ENCODE measurements at places on chromosomes 1 and 21.

GRCh38 chr1:181482001-181482430 is 1.3 kb upstream of the CACNA1E start:
- H3K4me3 ChIP-seq = peak overlapping the region; percentile 55
- H3K27me3 ChIP-seq = peaks cover 60% of the 10 kb centered on the region
- no peak for DNase-seq
- H3K4me1 ChIP-seq = peaks cover 3% of the 10 kb centered on the region
- no peaks in the 10 kb centered on the region for H3K36me3 ChIP-seq
- H3K27ac ChIP-seq = no peak overlapping the region

- no peak overlapping the region for H3K4me3 ChIP-seq
- H3K27me3 ChIP-seq = no peaks in the 10 kb centered on the region
- no peaks in the 10 kb centered on the region for H3K4me1 ChIP-seq
- H3K36me3 ChIP-seq = no peaks in the 10 kb centered on the region
- no peak overlapping the region for H3K27ac ChIP-seq
- no peak for DNase-seq
Measured at GRCh38 chr1:78624035-78624434, 3.8 kb downstream of the IFI44L start.

DNA sequence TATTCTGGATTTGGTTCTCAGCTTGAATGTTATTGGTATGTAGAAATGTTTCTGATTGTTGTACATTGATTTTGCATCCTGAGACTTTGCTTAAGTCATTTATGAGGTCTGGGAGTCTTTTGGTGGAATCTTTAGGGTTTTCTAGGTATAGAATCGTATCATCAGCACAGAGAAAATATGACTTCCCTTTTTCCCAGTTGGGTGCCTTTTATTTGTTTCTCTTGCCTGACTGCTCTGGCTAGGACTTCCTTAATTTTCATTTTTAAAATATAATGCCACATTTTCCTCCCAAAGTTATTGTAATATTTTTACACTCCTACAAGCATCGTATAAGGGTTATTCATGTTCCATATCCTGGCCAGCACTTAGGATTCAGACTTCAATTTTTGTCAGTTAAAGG is 111.1 kb downstream of the FNBP1L start:
- no peak overlapping the region for H3K4me3 ChIP-seq
- H3K27ac ChIP-seq = no peak overlapping the region
- no peaks in the 10 kb centered on the region for H3K36me3 ChIP-seq
- no peak for DNase-seq

DNA sequence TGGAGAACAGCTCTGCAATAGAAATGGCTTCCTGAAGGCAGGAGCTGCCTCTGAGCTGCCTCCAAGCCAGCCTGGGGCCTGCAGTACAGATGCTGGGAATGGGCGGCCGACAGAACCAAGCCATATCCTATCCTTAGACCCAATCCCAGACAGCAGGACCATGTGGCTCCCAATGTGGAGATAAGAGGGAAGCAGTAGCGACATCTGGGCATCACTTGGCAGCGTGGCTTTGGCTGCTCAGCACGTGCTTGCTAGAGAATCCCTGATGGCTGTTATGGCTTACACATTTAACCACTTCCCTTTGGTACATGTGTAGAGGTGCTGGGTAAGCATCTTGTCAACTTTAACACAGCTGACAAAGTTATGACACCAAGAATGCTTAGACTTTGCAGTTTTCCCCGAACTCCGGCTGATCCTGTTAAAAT is 87.7 kb downstream of the MAN1C1 start:
- H3K4me1 ChIP-seq = peaks cover 49% of the 10 kb centered on the region
- no peak overlapping the region for H3K4me3 ChIP-seq
- no peak overlapping the region for H3K27ac ChIP-seq
- DNase-seq = no peak
- no peaks in the 10 kb centered on the region for H3K36me3 ChIP-seq

DNA sequence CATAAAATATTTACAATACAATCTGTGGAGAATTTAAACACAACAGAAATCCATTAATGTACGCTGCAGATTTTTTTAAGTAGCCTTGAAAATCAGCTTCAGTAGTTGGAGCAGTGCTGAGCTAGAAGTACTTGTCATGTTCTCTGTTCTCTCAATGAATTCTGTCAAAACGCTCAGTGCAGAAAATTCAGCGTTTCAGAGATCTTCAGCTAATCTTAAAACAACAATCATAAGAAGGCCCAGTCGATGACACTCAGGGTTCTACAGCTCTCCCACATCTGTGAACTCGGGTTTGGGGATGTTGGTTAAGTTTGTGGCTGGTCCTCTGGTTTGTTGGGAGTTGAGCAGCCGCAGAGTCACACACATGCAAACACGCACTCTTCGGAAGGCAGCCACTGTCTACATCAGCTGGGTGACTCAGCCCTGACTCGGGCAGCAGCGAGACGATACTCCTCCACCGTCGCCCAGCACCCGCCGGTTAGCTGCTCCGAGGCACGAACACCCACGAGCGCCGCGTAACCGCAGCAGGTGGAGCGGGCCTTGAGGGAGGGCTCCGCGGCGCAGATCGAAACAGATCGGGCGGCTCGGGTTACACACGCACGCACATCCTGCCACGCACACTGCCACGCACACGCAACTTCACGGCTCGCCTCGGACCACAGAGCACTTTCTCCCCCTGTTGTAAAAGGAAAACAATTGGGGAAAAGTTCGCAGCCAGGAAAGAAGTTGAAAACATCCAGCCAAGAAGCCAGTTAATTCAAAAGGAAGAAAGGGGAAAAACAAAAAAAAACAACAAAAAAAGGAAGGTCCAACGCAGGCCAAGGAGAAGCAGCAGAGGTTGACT is 161.2 kb downstream of the RUNX1 start:
- no peaks in the 10 kb centered on the region for H3K36me3 ChIP-seq
- no peak overlapping the region for H3K27ac ChIP-seq
- peaks cover 68% of the 10 kb centered on the region for H3K27me3 ChIP-seq
- peaks cover 15% of the 10 kb centered on the region for H3K4me1 ChIP-seq

DNA sequence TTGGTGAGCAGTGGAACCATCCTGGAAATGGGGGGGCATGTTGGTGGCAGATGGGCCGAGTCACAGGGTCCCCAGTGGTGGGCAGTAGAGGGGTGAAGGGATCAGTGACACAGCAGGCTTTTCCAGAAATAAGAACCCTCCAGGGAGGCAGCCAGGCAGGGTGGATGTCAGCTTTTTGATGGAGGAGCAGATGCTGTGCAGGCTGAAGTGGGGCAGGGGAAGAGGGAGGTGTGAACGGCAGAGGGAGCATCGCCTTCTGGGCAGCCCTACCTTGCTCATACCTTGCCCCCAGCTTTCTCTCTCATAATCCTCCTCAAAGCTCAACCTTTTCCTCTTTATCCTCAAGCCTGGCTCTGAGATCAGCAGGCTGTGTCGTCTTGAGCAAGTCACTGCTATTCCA is 131.8 kb upstream of the IPO9 start:
- no peaks in the 10 kb centered on the region for H3K27me3 ChIP-seq
- no peaks in the 10 kb centered on the region for H3K36me3 ChIP-seq
- DNase-seq = no peak
- peaks cover 24% of the 10 kb centered on the region for H3K4me1 ChIP-seq
- no peak overlapping the region for H3K4me3 ChIP-seq

GRCh38 chr21:17682924-17683323 is 70.2 kb upstream of the BTG3 start:
- no peak overlapping the region for H3K27ac ChIP-seq
- no peaks in the 10 kb centered on the region for H3K36me3 ChIP-seq
- no peak overlapping the region for H3K4me3 ChIP-seq
- DNase-seq = no peak
- no peaks in the 10 kb centered on the region for H3K27me3 ChIP-seq

GRCh38 chr1:231278100-231278790 is 37.2 kb downstream of the GNPAT start:
- H3K4me1 ChIP-seq = no peaks in the 10 kb centered on the region
- no peak for DNase-seq
- H3K36me3 ChIP-seq = peaks cover 13% of the 10 kb centered on the region
- H3K4me3 ChIP-seq = no peak overlapping the region
- H3K27ac ChIP-seq = no peak overlapping the region

DNA sequence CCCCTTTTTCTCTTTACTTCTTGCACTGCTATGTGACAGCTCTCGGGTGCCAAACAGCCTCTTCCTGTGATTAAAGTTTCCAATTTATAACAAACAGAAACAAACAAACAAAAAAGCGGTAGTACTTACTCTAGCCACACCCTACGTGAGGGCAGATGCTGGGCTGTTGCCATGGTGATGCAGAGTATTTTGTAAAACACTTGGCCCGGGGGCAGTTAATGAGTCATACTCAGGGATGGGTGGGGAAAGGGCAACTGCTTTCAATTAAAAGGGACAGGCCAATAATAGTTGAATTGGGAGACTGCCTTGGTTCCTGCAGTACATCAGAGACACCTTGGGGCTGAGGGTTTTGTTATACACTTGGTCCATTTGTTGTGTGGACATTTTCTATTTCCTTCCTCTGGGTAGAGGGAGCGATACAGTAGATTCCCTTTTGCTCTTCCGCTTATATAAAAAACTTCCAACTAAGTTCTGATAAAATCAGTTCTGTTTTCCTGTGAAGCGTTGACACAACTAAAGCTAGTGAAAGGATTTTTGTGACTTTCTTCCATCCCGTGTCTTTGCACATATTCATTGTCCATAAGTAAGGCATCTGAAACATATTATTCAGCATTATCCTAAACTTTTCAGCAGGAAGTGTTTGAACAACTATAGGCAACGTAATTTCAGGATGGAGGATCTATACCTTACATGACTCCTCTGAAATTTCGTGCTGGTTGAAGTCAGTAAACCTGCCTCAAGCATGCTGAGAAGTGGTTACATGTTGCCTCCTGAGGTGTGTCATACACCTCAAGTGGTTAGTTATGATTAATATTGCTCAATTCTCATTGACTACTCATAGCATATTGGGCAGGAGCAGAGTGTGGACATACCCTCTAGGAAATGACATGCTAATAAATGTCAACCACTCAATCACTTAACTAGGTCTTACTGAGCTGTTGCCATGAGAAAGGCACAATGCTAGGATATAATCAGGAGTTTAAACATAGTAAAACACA is 36.7 kb upstream of the THEM4 start:
- peak; percentile 57 for DNase-seq
- H3K4me3 ChIP-seq = no peak overlapping the region
- H3K27me3 ChIP-seq = no peaks in the 10 kb centered on the region
- H3K4me1 ChIP-seq = no peaks in the 10 kb centered on the region
- no peaks in the 10 kb centered on the region for H3K36me3 ChIP-seq

DNA sequence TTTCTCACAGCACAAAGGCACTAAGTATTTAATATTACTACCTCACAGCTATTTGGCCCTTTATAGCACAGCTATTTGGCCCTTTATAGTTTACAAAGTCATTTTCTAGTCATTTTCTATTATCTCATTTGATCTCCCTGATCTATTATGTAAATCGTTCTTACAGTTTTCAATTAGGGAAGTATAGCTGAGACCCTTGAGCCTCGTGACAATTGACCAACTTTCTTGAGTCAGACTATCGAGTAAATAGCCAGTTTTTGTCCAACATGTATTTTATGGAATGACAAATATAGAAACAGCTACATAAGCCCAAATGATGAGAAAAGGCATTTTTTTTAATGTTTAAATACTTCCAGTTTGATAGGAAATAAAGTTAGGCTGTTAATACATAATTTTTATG is 7.0 kb upstream of the ANGPTL1 start:
- no peak overlapping the region for H3K4me3 ChIP-seq
- no peaks in the 10 kb centered on the region for H3K27me3 ChIP-seq
- no peak for DNase-seq
- H3K27ac ChIP-seq = no peak overlapping the region

DNA sequence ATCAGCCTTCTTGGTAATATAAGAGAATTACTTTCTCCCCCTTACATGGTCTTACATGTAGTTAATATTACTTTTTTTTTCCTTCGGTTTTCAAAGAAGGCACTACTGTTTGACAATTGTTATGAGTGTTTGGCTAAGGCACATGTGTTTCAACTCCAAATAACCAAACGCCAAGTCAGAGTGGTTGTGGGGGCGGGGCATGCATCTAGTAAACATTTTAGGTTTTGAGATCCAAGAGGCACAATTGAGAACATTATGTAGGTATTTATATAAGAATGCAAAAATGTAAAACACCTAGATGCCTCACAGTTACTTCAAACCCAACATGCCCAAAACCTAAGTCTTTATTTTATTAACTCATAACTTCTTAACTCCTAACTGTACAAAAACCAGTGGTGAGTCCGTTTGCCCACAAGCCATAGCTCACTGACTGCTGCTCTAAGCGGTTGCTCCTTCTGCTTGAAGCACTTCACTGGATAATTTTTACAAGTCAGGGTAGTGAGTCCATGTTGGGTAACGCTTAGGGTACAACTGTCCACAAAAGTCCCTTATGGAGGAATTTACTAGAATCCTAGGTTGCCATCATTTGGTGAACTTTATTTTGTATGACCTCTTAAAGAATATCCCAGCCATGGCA is 189.9 kb downstream of the HUNK start:
- no peaks in the 10 kb centered on the region for H3K36me3 ChIP-seq
- H3K4me3 ChIP-seq = no peak overlapping the region
- no peak overlapping the region for H3K27ac ChIP-seq
- no peaks in the 10 kb centered on the region for H3K4me1 ChIP-seq
- DNase-seq = no peak

DNA sequence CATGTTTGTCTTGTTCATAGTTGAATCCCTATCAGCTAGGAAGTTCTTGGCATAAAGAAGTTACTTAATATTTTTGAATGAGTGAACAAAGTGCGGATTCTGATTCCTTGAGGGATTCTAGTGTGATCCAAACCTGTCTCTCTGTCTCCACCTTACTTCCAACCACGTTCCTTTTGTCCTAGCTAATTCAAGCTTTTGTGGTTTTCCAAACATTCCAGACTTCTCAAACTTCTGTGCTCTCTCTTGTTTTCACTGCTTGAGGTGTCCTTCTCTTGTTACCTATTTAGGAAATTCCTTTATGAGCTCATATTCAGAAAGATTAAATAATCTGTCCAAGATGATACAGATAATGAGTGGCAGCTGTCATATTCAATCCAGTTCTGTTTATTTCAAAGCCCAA is 353.2 kb downstream of the PTBP2 start:
- H3K27me3 ChIP-seq = no peaks in the 10 kb centered on the region
- H3K4me1 ChIP-seq = no peaks in the 10 kb centered on the region
- DNase-seq = no peak
- no peak overlapping the region for H3K4me3 ChIP-seq
- no peaks in the 10 kb centered on the region for H3K36me3 ChIP-seq
- no peak overlapping the region for H3K27ac ChIP-seq

GRCh38 chr1:86382878-86383277 is 13.2 kb downstream of the ODF2L start:
- H3K27ac ChIP-seq = no peak overlapping the region
- DNase-seq = no peak
- H3K4me3 ChIP-seq = no peak overlapping the region
- H3K36me3 ChIP-seq = peaks cover 2% of the 10 kb centered on the region
- no peaks in the 10 kb centered on the region for H3K27me3 ChIP-seq
- no peaks in the 10 kb centered on the region for H3K4me1 ChIP-seq

GRCh38 chr1:93995837-93996536 is 86.8 kb upstream of the GCLM start:
- no peak for DNase-seq
- no peaks in the 10 kb centered on the region for H3K36me3 ChIP-seq
- H3K27me3 ChIP-seq = no peaks in the 10 kb centered on the region
- H3K4me1 ChIP-seq = no peaks in the 10 kb centered on the region
- no peak overlapping the region for H3K27ac ChIP-seq
- no peak overlapping the region for H3K4me3 ChIP-seq

All from H1 (cell line).